ENCODE measurements at places on chromosomes 3 and 15. TPM values are rescaled to one million over a fixed set of nuclear protein-coding genes. Genes with fewer than 3 reads are reported as not detected.

- DNase-seq = peak; percentile 53
These were observed 274.4 kb downstream of the PLCL2 start for GRCh38 chr3:17158941-17159682.

GRCh38 chr3:197555281-197556261 is at the start of gene BDH1:
Gene BDH1 (minus strand): TSS chr3:197555968. CDS start chr3:197546443, 9,525 bp downstream.
- peak; percentile 58 for DNase-seq

GRCh38 chr3:66748175-66748876 is 247.5 kb upstream of the LRIG1 start:
- DNase-seq = no peak

GRCh38 chr15:85488997-85489396 is 108.6 kb downstream of the AKAP13 start:
- DNase-seq = no peak

The AGTR1 gene
- 0.07 TPM for total RNA-seq

DNA sequence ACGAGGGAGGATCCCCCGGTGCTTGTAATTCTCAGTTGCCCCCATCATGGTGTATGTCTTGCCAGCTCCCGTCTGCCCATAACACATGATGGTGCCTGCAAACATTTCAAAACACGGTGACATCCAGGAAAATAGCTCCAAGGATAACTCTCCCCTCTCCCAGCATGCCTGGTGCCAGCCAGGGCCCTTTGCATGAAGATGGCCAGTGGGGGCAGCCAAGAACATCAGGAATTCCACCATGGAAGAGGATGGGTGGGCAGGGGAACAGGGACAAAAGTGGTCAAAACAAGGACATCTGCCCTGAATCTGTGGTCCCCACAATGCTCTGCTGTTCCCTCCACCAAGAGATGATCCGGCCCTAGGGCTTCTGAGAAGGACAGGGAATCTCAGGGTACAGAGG is 9.0 kb downstream of the KIF9 start:
- DNase-seq = no peak

The RHOV gene
- 0.43 TPM for total RNA-seq

The MB21D2 gene
- total RNA-seq = 16.1 TPM

Data from HT1080 (cell line).